ENCODE measurements at places on chromosomes 1 and 21.

- no peak for DNase-seq
These were observed 930 bp downstream of the ARHGEF10L start for GRCh38 chr1:17540255-17541001.

DNA sequence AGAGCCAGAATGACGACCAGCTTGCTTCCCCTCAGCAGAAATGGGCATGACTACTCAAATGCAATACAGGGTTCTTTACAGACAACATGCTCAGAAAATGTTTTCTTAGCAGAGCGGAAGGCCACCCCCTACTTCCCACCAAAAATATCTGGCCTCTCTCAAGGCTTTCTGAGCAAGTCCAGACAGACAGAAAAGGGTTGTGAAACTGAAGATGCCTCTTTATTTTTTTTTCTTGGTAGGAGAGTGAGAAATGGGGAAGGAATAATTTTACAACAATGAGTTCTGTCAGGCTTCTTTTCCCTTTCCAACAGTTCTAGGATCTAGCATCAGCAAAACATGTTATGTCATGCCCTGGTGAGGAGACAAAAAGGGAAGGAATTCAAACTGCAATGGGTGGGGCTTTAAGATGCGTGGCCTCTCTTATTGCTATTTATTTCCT lies 172.0 kb upstream of the CAMK1G start:
- no peak for DNase-seq

- no peak for DNase-seq
These were observed 9.1 kb downstream of the ANGPTL7 start for GRCh38 chr1:11198257-11198656.

- DNase-seq = no peak
These were observed 32.2 kb upstream of the ARTN start for GRCh38 chr1:43901196-43901961.

- no peak for DNase-seq
These were observed 94.8 kb downstream of the PEX14 start for GRCh38 chr1:10569531-10569930.
